ENCODE measurements at places on chromosomes 16 and 17.

- no peak for DNase-seq
These were observed 2.3 kb upstream of the DCXR start for GRCh38 chr17:82039695-82040299.

GRCh38 chr16:22427556-22427955, 53.1 kb upstream of the CDR2 start:
- DNase-seq: no peak

DNA sequence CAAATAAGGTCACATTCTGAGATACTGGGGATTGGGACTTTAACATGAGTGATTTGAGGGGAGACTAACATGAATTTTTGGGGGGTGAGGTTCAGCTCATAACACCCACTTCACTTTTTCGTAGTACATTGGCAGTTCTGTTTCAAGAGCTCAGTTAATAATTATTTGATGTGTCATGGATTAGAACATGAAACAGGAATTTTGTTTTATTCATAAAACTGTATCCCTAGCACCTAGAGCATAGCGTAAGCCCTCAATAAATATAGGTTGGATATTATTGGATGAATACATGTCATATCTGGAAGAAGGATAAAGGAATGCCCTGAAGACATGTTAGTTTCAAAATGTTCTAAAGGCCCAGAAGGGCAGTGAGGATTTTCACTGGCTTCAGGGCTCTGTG, 119.8 kb downstream of the PRKCA start:
- DNase-seq: no peak

GRCh38 chr17:47310186-47310733, 13.5 kb upstream of the EFCAB13 start:
- no peak for DNase-seq

DNA sequence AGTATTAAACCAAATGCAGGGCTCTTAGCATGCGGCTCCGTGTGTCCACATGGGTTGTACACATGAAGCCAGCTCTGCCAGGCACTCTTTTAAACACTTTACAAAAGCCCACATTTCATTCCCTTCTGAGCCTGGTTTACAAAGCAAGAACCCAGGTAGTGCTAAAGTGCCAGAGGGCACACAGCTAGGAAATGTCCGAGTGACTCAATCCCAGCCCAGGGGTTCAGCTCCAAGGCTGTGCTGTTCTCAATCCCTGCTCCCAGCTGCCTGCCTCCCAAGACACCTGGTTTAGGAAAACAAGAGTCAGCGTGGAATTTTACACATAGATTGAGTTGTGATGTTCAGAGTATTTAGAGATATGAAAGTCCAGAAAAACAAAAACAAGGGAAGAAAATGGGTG, 13.3 kb upstream of the DCAF7 start:
- DNase-seq: no peak

- no peak for DNase-seq
These were observed 27.8 kb upstream of the HEATR6 start for GRCh38 chr17:60106340-60107059.

DNA sequence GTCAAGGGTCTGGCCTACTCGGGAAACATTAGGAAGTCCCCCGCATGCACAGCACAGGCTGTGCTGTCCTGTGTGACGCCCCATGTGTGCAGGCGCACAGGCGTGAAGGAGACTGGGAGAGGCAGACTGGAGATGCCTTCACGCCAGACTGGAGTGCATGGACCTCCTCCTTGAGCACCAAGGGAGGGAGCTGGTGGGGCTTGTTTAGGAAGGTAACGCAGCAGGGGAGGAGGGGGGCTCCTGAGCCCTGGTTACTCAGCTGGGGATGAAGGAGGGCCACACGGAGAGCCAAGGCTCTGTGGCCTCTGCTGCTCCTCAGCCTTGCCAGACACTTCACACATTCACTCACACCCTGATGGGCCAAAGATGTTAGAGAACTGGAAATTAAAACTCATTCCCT, 7.7 kb downstream of the HSDL1 start:
- no peak for DNase-seq

DNA sequence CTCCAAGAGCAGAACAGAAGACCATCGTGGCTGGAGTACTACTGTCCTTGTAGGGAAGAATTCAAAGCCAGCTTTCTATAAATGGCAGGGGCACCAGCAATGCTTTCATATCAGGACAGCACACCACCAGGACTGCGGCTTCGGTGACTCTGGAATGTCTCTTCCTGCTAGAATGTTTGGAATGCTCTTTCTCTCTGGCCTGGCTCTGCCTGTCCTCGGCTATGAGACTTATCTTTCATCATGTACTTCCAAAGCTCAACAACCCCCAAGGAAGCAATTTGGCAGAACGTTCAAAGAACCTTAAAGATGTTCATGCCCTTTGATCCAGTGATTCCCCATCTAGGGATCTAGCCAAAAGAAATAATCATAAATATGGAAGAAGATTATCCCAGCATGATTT, 52.7 kb upstream of the NOG start:
- no peak for DNase-seq

- no peak for DNase-seq
These were observed 23.0 kb downstream of the SPPL2C start for GRCh38 chr17:45867702-45868101.

DNA sequence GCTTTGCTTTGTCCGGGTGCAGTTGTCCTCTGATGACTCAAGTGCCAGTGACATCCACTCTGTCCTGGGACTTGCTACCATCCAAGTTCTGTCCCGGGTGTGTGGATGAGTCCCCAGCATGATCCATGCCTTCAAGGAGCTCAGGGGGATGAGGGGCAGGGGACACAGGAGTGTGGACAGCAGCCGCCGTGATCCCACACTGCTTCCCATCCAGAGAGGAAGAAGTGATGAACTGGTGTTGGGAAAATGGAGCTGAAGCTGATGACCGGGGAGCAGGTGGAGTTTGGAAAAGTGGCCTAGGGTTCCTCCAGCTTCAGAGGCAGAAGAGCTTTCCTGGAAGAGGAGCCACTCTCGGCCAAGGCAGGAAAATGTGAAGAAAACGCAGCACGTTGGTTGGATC, 249.6 kb upstream of the TNRC6C start:
- DNase-seq: no peak

DNA sequence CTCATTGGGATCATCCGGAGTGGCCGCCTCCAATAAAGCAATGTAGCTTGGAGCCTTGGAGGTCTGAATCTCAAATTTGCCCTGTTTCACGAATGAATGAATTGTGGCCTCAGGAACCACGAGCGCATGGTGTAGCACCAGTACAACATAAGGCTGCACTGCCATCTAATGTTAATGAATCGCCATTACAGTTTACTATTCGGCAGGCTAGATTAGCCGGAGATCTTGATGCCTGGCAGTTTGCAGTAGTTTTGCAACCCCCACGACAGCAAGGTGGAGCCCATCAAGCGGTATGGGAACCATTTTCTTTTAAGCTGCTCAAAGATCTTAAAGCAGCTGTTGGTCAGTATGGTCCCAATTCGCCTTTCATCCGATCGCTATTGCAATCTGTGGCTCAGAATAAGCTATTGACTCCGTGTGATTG, 18.8 kb downstream of the ALOX15B start:
- peak; percentile 14 for DNase-seq

- DNase-seq: no peak
These were observed 250.1 kb downstream of the C16orf95 start for GRCh38 chr16:87067003-87067556.

DNA sequence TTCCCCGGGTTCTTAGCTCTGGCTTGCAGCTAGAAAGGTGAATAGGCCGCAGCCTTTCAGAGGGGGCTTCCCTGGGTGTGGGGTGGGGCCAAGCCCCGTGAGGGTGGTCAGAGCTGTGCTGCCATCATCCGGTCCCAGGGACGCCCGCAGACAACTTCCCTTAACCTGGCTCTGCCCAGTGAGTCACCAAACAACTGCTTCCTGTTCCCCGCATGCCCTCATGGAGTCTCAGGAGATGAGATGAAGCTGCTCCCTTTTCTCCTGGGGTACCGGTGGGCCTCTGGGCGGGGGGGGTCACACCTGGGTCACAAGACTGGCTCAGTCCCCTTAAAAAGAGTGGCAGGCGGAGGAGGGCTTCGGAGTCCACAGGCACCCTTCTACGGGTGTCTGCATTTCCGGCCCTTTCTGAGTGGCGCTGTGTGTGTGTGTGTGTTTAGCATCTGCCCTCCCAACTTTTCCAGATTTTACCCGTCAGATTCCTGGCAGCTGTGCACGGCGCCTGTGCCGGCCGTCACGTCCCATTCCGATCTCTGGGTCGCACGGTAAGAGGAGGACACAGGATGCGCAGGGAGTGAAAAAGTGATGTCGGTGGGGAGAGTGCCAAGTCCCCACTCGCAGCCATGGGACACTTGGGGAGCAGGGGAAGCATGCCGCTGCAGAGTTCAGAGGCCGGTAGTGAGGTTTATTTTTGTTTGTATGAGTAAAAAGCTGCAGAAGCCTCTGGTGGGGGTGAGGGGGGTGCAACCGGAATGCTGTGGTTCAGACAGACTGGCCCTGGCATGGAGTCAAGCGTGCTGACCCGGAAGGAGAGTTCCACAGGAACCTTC, 16.8 kb downstream of the HIC1 start:
- DNase-seq: no peak

- DNase-seq: peak; percentile 43
These were observed 416 bp downstream of the KIFC3 start for GRCh38 chr16:57801809-57802340.

- DNase-seq: peak; percentile 28
These were observed 190.9 kb downstream of the RAB11FIP4 start for GRCh38 chr17:31582151-31582907.

DNA sequence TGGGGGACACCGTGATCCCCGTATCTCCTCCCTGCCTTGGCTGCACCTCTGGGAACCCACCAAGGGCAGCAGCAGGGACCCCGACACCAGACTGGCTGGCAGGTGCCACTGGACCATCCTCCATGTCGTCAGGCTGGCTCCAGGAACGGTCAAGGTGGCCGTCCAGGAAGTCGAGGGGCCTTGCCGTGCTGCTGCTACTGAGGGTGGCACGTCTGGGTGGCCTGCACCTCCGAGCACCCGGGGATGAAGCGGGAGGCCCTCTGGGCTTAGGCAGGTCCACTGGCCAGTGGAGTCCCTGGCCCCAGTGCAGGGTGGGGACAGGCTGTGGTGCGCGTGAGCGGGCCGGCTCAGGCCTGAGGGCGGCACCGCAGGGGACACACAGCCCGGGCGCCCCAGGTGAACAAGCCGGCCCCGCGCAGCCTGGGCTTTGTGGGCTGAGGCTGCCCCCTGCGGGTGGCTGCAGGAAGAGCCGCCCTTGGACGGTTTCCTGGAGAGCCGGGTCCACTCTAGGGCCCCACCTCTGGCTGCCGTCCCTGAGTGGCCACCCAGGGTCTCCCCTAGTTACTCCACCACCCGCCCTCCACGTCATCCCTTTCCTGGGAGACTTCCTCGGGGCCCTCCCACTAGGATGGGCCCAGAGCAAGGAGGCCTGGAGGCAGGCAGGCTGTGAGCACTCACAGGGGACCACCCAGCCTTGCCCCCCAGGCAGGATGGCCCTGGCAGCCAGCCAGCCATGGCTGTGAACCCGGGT, 42.8 kb upstream of the ZC3H18 start:
- DNase-seq: peak; percentile 46

- no peak for DNase-seq
These were observed 1.8 kb downstream of the GGNBP2 start for GRCh38 chr17:36546418-36547093.

DNA sequence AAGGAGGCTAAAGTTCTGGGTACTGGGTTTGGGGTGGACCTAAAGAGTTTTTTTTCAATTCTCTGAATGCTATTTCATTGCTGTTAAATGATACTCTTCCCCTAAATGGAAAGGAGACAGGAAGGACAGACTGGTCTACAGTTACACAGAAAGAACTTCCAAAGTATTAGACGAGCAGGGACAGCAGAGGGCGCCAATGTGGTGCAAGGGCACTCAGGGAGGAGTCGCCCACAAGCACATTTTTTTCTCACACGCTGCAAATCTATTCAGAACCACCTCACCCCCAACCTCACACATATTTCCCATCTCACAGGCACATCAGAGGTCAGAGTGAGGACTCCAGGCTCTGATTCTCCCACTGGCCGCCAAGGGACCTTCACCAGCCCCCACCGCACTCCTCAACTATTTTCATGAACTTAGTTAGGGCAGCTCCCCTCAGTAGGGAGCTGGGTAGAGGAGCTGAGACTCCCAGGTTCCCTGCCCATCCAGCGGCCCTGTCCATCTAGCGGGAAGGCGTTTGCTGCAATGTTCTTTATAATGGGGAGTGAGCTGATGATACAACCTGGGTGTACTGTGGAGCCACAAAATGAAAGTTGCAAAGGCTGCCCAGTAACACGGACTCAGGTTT, 6.8 kb upstream of the CA4 start:
- peak; percentile 67 for DNase-seq

GRCh38 chr16:79713609-79714309, 113.2 kb upstream of the MAF start:
- no peak for DNase-seq

DNA sequence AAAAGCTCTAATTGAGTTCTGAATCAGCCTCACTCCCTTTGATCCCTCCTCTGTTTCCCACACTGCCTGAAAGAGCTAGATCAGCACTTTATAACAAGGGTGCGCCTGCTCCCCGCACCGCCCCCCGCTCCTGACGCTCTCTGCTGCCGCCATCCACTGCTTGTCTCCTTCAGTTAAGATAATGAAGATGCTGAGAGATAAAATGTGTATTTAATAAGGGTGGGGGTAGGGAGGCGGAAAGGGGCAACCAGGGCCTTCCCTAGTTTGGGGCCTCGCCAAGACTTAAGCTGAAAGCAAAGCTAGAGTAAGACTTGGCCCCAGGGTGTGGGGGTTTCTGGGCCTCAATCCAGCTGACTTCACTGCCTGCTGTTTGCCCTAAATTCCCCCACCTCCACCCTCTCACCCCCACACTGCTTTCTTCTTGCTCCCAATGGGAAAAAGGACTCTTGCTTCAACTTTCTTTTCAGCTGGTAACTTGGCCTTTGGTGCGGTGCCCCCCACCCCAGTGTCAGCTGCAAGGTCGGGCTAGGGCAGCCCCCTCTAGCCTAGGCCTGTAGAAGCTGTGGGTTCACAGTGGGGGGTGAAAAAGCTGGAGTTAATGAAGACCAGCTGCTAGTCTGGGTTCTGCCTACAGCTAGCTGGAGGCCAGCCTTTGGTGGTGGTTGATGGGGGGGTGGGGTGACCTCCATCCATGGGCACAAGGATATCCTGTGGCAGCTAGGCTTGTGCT, 1.8 kb upstream of the RARA start:
- no peak for DNase-seq

- DNase-seq: no peak
These were observed 3.9 kb upstream of the SMPD3 start for GRCh38 chr16:68452176-68452575.

DNA sequence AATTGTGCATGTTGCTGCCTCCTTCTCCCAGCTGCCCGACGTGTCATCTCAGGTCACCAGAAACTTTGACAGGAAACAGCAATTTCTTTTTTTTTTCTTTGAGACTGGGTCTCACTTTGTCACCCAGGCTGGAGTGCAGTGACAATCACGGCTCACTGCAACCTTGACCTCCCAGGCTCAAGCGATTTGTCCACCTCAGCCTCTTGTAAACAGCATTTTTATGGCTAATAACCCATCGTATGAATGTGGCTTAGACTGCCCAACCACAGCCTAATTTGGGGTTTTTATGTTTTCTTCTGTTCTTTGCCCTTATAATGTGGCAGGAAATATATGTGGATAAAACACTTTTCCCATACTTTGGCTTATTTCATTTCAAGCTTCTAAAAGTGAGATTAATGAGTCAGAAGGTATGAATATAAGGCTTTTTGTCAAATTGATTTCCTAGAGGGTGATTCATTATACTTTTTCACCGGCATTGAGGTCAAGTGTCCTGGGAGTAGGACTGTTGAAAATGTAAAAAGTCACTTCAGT, 31.0 kb upstream of the SLC5A10 start:
- no peak for DNase-seq

- no peak for DNase-seq
These were observed 19.9 kb upstream of the ITPRIPL2 start for GRCh38 chr16:19093631-19094541.
